ENCODE measurements at places on chromosomes 6 and 20.
A peak's percentile ranks its signal among the peaks of the same experiment; 100 is the strongest.

- no peak for DNase-seq
These were observed 162.1 kb downstream of the PHF3 start for GRCh38 chr6:63797721-63798120.

GRCh38 chr6:151007076-151007475 lies 141.6 kb downstream of the MTHFD1L start:
- no peak for DNase-seq

- no peak for DNase-seq
These were observed 669.5 kb downstream of the MAFB start for GRCh38 chr20:40019510-40019909.

- no peak for DNase-seq
These were observed 46.0 kb downstream of the DLL1 start for GRCh38 chr6:170244721-170245474.

GRCh38 chr6:107607116-107607515 lies 117.2 kb downstream of the SOBP start:
- no peak for DNase-seq

DNA sequence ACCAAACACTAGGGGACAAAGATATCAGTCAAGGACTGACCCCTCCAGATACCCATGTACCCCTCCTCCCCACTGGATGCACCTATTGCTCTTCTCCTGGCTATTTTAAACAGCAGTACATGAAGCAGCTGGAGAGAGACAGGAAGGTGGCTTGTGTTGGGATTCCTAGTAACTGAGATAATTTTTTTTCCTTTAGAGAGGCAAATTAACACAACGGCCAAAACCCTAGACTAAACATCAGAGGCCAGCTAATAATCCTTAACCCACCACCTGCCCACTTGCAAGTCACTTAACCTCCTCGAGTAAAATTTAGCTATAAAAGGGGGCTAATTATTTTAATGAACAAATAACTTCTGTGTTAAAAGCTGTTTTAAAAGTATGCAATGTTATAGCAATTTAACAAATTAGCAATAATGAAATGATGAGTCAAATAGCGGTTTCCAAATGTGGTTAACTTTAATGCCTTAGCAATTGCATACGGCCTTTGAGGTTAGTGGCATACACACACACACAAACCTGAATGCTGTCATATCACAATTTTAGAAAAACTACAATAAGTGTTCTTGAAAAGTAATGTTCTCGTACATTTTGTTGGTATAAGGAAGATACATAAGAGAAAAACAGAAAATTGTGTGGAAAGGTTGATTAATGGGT lies 151.7 kb downstream of the FRK start:
- DNase-seq: no peak

DNA sequence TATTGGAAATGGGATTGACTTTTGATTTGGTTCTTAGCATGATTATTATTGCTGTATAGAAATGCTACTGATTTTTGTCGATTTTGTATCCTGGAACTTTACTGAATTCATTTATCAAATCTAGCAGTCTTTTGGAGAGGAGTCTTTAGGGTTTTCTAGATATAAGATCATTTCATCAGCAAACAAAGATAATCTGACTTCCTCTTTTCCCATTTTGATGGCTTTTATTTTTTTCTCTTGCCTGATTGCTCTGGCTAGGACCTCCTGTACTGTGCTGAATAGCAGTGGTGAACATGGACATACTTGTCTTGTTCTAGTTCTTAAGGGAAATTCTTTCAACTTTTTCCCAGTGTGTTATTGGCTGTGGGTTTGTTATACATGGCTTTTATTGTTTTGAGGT lies 64.6 kb downstream of the ZC2HC1B start:
- no peak for DNase-seq

- DNase-seq: no peak
These were observed 7.2 kb upstream of the CHMP4B start for GRCh38 chr20:33803921-33804337.

- peak; percentile 39 for DNase-seq
These were observed 57.0 kb upstream of the CD93 start for GRCh38 chr20:23143098-23143497.

GRCh38 chr6:170041526-170041925 lies 249.4 kb downstream of the DLL1 start:
- no peak for DNase-seq

- DNase-seq: no peak
These were observed 130.7 kb downstream of the DHX35 start for GRCh38 chr20:39092733-39093410.

DNA sequence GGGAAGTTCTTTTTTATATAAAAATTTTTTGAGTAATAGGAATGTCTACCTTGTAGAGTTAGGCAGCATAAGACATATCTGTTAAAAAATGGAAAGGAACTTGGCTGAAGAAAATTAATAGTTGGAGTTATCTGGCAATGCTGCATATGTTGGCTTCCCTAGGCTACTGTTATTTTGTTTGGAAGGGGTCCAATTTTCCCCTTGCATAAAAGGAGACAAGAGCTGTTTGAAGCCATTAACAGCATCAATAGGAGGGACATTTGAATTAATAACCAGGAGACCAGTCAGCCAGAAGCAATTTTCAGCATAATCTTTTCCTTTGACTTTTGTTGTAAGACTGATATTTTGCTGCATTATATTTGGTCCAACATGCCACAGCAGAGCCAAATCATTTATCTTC lies 80.9 kb upstream of the TAB2 start:
- DNase-seq: no peak

GRCh38 chr20:57653910-57654309 lies 33.7 kb upstream of the ZBP1 start:
- no peak for DNase-seq

DNA sequence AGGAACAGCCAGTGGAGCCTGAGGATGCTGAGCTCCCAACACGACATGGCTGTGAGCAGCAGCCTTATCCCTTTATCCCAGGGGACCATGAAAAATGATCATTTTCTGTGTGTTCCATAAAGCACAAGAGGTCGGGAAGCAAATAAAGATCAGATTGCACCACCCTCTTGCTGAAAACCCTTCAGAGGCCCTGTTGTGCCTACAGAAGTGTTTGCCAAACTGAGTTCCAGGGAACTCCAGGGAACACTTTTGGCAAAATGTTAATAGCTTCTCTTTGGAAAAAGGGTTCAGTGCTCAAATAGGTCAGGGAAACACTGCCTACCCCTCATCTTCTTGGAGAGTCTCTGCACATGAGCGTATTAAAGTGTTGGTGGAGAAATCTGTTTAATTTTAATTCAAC lies 24.4 kb downstream of the ARMC2 start:
- DNase-seq: no peak

- no peak for DNase-seq
These were observed 433.2 kb downstream of the GRIK2 start for GRCh38 chr6:101826678-101827077.

DNA sequence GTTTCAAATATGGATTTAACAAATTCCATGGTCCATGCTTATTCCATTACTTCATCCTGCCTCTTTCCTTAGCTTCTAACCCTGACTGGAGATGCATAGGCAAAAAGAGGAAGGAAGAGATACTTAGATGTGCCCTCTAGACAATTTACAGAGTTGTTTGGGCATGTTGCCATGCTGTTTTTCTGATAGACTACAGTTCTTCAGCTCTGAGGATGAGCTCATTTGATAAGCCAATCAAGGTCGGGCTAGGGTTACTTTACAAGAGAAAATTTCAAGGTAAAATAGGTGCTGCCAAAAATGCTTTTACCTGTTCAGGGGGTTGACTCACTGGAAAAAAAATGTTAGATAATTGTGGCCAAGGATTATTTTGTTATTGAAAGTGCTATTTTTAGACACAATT lies 5.9 kb downstream of the HCRTR2 start:
- no peak for DNase-seq

DNA sequence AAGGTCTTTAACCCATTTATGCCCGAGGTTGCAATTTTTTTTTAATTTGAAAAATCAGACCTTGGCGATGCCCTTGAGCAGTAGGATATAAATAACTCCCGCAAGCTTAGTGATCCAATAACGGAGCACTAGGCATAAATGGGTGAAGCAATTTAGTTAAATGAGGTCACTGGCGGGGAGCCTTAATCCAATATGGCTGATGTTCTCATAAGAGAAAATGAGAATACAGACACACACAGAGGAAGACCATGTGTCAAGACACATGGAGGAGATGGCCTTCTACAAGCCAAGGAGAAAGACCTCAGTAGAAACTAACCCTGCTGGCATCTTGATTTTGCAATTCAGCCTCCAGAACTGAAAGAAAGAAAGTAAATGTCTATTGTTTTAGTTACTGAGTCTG lies 735 bp downstream of the SIRPG start:
- peak; percentile 55 for DNase-seq

DNA sequence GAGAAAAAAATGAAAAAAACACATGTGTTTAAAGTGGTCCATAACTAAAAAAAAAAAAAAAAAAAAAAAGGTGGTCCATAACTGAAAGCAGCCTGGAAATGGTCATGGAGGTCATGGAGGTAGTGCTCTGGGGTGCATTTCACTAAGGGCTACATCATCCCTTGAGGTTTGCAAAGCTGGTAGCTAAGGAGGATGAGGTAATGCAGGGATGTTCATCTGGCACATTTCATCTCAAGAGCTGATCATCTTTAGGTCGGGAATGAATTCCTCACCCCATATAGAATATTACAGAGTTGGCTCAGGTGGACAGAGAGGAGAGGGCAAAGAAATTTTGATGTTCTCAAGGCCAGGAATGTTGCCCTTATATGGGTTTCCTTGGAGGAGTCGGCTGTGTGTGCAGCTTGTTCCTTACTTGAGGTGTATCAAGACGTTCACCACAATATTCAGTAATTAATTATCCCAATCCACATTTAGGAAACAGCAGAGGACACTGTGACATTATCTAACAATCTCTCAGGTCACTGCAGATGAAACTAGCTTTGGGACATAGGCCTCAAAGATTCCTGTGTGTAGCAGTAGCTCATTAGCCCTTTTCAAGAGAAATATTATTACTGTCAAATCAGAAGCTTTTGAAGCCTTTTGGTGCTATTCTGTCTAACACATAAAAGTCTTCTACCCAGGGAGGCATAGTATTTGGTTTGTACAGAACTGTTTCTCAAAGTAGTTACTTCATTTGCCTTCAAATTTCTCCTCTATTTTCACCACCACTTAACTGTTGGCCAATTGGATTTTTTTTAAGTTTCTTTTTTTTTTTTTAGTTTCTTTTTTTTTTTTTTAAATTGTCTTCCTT lies 46.8 kb downstream of the CYP24A1 start:
- DNase-seq: no peak

GRCh38 chr20:77231-77630 lies 10.2 kb upstream of the DEFB125 start:
- no peak for DNase-seq

GRCh38 chr6:84623956-84624680 lies 140.3 kb downstream of the TBX18 start:
- DNase-seq: no peak

- DNase-seq: no peak
These were observed 16.4 kb downstream of the MICA start for GRCh38 chr6:31419842-31420241.

- DNase-seq: no peak
These were observed 616.7 kb downstream of the PHF3 start for GRCh38 chr6:64252256-64252655.

GRCh38 chr20:41524980-41525613 lies 93.1 kb downstream of the CHD6 start:
- DNase-seq: no peak

GRCh38 chr6:146909886-146910285 lies 294.3 kb upstream of the STXBP5 start:
- no peak for DNase-seq

GRCh38 chr20:50062006-50062838 lies 50.7 kb downstream of the UBE2V1 start:
- DNase-seq: no peak

DNA sequence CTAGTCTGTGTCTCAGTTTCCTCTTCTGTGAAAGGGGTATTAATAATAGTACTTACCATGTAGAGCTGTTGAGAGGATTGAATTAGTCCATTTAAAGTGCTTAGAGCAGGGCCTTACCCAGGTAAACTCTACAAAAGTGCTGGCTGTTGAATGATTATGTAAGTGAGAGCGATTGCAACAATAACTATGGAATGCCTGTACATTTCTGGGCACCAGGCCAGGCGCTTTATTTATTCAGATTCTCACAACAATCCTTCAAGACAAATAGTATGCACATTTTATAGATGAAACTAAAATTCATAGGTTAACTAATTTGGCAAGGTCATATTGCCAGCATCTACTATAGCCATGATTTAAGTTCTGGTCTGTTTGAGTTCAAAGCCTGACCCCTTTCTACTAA lies 78.3 kb upstream of the MMS22L start:
- no peak for DNase-seq

DNA sequence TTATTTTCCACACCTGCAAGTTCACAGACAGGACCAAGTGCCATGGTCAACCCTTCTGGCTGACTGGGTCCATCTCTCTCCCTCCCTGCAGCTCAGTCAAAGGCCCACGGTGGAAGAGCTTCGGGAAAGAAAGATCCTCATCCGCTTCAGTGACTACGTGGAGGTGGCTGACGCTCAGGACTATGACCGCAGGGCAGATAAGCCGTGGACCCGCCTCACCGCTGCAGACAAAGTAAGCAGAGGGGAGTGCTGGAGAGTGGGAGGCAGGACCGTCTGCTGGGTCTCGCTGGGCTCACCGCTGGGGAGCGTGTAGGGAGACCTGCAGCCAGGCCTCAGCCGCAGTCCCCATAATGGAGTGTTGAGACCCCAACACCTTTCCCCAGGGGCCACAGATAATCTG lies 45.0 kb downstream of the TBC1D7 start:
- DNase-seq: no peak

DNA sequence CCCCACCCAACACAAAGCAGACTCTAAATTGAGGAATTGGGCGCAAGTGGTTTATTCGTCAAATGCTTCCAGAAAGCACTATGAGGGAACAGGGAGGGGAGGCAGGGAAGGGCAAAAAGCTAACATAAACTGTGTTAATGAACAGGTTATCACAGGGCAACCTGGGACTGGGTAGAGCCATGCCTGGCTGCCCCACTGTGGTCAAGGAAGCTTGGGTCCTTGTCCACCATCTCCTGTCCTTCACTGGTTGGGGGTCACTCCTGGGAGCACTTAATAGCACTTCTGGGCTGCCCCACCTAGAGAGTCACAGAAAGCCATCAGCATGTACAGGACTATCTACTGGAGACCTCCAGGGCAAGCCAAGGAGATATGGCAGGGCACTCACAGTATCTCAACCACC lies 102.3 kb downstream of the LINC00237 start:
- no peak for DNase-seq

GRCh38 chr20:61611401-61612180 lies 359.5 kb downstream of the CDH4 start:
- DNase-seq: no peak

DNA sequence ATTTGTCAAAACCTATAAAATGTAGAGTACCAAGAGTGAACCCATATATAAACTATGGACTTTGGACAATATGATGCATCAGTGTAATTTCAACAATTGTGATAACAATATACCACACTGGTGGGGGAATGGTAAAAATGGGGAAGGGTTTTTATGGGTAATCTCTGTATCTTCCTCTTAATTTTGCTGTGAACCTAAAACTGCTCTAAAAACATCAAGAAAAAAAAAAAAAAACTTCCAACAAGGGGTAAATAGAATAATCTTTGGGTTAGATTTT lies 592.0 kb upstream of the ADGRB3 start:
- no peak for DNase-seq

GRCh38 chr6:1586861-1587450 lies 22.8 kb upstream of the FOXC1 start:
- DNase-seq: no peak

Measured in activated CD8-positive, alpha-beta T cell treated with anti-CD3 and anti-CD28 coated beads for 36 hours (primary cell).